ENCODE measurements at places on chromosomes 6 and 20. TPM values are rescaled to one million over a fixed set of nuclear protein-coding genes. Genes with fewer than 3 reads are reported as not detected.
A peak's percentile ranks its signal among the peaks of the same experiment; 100 is the strongest.

PTPRK gene
- total RNA-seq, result 63.4 TPM

WFDC9 gene
- not detected for total RNA-seq

MOG gene
- total RNA-seq, result not detected

GTF2H4 gene
- total RNA-seq, result 40.8 TPM

DNA sequence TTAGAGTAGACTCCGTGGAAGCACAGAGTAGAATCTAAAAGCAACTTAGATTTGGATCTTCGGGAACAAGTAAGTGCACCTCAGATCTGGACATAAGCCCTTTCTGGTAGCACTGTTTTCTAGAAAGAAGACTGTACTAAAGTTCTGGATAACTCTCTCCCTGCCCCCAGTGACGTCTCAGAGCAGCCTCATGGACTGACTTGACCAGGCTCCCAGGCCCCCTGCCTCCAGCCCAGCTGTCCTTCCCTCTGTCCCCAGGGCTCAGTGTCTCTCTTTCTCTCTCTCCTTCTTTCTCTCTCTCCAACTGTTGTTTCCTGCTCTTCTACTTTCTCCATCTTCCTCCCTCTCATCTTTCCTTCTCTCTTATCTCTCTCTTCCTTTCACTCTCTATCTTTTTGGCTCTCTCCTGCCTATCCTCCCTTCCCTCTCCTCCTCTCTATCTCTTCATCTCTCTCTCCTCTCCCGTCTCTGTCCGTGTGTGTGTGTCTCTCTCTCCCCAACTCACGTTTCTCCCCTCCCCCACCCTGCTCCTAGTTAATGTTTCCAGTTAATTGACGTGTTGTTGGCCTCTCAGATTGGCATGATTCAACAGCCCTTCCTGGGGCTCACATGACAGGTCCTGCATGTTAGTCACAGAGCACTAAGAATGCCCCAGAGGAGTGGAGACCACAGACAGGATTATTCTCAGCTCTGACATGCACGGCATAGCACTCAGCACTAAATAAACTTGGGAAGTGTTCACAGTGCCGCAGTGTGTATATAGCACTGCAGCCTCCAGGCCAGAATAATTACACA lies 180.4 kb upstream of the FOXQ1 start:
- no peak for DNase-seq

GRCh38 chr6:55812509-55812908 lies 62.9 kb downstream of the BMP5 start:
- DNase-seq, result no peak

- no peak for DNase-seq
Measured at GRCh38 chr6:10347561-10348327, 67.1 kb downstream of the TFAP2A start.

DNA sequence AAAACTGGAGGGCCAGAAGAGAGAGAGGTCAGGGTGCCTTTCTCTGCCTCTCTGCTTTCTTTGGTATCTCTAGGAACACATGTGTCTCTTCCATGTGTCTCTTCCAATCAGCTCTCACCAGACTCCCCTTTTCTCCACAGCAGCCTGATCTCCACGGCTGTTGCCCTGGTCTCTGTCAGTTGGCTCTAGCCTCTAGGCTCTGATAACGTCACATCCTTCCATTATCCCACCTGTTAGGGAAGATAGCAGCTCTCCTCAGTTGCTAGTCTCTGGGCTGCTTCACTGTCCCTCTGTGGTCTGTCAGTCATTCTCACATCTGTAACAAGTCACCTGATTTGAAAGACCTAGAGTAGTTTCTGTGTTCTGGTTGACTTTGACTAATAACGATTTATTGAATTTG lies 80.2 kb downstream of the PLCB4 start:
- no peak for DNase-seq

DNA sequence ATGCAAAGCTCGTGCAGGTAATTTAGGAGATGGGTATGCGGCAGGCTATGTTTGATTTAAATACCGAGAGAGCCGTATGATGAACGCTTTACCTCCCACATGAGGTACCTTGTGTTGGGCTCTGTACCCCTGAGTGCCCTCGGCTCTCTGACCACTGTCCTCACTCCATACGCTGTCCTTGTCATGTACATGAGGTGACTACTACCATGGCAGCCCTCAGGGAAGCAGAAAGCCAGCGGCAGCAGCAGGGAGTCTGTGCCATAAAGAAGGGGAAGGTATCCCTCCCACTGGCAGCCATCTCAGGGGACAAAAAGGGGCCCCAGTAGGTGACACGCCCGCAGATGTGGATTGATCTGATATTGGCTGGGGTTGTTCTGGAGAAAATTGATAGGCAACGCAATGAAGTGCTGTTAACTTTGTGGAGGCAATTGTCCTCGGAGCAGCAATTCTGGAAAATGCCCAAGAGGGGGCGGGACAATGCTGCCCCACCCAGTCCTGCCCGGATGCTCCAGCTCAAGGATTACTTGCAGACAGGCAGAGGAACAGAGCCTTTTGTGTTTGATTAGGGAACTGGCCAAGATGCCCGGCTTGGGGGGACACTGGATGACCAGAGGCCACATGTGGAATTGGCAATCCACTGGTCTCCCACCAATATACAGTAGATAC lies 38.0 kb upstream of the HSF2 start:
- no peak for DNase-seq

DNA sequence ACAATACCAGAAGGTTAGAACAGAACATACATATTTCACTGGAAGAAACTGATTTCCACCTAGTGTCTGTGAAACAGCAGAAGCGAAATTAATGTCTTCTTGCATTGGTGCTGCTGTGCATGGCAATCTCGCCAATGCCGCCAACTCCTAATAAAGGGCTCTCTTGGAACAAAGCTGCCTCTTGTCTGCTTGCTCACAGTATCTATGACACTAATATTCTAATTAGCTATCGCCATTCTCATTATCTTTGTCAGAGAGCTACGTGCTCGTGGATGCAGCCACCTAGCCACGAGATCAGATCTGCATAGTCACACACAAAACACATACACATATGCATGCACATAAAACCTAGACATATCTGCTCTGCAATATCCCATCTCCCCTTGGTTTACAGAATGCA lies 145.9 kb upstream of the OLIG3 start:
- DNase-seq, result no peak

DNA sequence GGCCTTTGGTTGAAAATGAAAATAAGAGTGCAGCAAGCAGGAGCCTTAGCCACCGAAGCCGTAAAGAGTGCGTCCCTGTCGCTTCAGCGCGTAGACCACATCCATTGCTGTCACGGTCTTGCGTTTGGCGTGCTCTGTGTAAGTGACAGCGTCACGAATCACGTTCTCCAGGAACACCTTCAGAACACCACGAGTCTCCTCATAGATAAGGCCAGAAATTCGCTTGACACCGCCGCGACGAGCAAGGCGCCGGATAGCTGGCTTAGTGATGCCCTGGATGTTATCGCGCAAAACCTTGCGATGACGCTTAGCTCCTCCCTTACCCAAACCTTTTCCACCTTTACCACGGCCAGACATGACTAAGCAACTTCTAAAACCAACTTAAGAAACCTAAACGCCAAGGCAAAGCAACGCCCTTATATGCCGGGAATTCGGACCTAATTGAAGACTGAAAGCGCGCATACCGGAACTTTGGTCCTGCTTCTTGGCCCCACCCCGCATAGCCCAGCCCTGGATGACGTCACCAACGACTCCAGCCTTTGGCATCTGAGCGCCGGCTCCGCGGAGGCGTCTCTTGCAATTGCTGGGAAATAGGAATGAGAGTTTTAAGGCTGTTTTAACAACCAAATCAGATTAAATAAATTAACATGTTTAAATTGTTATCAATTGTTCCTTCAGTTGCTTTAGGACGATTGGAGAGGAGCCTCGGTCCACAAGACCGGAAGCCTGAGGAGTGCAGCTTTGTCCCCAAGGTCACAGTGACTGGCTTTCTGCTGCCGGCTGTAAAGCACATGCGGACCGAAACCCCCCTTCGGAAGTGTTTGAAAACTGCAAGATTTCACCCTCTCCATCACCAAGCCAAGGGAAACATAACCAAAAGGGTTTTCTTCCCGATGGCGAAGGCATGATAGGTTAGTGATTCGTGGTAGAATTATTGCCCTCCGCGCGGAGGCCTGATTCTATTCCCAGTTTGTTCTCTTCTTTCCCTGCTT lies 79.6 kb upstream of the BTN3A2 start:
- DNase-seq, result peak; percentile 95

- DNase-seq, result no peak
Measured at GRCh38 chr20:61234224-61234890, 17.7 kb upstream of the CDH4 start.

- no peak for DNase-seq
Measured at GRCh38 chr6:7568021-7568420, 22.0 kb upstream of the SNRNP48 start.

DNA sequence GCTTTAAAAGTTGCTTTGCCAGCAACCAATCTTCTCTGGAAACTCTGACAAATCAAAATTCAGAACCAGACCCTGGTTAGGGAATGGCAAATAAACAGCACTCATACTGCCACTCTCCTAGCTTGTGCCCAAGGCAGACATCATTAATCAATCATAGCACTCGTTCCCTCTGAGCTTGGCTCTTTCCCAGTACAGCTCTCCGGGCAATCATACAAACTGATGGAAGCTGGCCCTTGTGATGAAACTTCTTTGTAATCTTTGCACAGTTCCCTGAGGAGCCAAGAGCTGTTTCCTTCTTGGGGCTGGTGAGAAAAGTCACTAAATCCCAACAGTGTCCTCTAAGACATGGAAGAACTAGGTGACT lies 34.7 kb downstream of the KIAA1755 start:
- no peak for DNase-seq

DNA sequence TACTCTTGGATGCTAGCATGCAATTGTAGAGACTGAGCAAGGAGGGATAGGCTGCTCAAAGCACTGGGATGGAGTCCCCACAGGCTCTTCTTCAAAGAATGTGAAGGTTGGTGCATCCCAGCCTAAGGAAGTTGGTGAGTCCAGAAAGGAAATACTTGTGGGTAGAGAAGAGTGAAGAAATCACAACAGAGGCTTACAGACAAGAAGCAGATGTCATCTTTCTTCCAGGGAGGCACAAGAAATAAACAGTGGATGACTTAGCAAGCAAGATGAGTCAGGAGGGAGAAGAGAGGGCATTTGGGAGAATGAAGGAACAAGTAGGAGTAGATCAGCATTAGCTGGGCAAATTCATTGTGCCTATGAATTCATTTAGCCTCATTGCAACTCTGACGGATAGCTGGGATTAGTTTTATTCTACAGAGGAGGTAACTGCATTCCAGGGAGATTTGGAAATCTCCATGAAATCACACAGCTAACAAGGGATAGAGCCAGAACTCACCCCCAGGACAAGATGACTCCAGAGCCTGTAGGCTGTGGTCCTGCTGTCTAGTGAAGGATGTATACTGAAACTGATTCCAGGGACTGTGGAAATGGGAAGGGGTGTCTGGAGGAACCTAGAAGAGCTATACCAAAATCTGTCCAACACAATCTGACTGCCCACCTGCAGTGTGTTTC lies 125.8 kb upstream of the SPTLC3 start:
- DNase-seq, result no peak

GRCh38 chr6:140784573-140784972 lies 1348.2 kb upstream of the GJE1 start:
- DNase-seq, result no peak

GRCh38 chr6:12675931-12676330 lies 40.6 kb upstream of the PHACTR1 start:
- DNase-seq, result no peak

DNA sequence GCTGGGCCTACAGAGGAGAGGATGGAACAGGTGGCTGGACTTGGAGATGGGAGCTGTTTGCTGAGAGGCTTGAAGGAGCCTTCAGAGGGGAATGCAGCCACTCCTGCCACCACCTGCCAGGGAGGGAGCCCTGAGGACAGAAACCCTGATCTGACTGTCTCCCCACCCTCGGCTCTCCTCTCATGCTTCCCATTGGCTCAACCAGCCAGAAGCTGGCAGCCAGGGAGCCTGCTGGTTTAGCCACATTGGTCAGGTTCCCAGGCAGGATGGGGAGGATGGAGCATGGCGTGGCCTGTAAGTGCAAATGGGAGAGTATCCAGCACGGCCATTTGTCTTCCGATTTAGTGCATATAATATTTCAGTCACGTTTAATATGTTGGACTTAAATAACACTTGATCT lies 12.8 kb downstream of the TREM1 start:
- no peak for DNase-seq

- DNase-seq, result no peak
Measured at GRCh38 chr20:62114894-62115293, 7.4 kb upstream of the LSM14B start.

GRCh38 chr6:30720738-30721197 lies 616 bp downstream of the TUBB start:
- DNase-seq, result peak; percentile 79

DNA sequence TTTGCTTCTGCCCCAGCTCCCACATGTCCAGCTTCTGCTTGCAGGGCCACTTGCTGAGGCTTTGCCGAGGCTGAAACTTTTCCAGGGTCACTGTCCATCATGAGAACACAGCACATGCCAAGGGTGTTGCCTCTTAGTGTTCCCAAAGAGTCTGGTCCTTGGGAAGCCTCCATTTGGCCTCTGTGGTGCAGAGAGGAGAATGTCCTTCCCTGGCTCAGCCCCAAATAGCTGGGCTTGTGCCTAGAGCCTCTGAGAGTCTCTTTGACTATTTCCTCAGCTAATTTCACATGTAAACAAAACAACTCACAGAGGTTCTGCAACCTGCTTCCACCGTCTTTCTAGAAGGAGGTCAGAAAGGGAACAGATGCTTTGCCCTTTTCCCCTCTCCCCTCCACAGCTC lies 40.4 kb upstream of the RAB23 start:
- no peak for DNase-seq

DNA sequence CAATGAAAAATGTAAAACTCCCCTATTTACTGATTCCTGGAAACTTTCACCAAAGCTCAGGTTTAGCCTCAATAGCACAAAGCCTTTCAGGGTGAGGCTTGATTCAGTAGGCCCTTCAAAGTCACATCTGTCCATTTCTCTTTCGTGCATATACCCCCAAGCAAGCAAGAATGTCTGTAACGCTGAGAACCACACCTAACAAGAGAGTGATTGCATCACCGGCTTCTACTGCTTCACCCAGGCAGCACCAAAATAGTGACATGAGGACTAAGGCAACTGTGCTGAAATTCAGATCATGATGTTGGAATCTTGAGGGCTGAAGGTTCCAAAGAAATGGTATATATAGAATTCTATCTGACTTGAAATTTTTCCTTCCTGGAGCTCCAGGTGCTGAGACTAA lies 26.1 kb downstream of the CGA start:
- DNase-seq, result no peak

DNA sequence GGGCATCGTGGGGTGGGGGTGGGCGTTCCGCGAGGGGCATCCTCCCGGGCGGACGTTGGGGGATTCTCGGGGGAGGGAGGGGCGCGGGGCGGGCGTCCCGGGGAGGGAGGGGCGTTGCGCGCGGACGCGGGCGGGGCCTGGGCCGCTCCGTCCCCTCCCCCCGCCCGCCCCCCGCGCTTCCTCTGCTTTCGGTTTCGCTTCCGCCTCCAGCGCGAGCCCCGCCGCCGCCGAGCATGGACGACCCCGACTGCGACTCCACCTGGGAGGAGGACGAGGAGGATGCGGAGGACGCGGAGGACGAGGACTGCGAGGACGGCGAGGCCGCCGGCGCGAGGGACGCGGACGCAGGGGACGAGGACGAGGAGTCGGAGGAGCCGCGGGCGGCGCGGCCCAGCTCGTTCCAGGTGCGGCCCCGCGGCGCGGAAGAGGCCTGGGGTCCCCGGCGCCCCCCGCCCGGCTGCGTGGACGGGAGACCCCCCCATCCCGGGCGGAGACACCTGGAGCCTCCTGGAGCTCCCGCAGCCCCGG lies at the start of gene OGFR:
OGFR (plus strand) TSS at position 209 of the 528 bp plus-strand sequence; CDS start at position 234, 25 bp downstream.
- DNase-seq, result no peak
